ENCODE measurements at places on chromosomes 4 and X.
A peak's percentile ranks its signal among the peaks of the same experiment; 100 is the strongest.

- no peak for DNase-seq
Measured at GRCh38 chr4:62260254-62260653, 1060.1 kb downstream of the ADGRL3 start.

DNA sequence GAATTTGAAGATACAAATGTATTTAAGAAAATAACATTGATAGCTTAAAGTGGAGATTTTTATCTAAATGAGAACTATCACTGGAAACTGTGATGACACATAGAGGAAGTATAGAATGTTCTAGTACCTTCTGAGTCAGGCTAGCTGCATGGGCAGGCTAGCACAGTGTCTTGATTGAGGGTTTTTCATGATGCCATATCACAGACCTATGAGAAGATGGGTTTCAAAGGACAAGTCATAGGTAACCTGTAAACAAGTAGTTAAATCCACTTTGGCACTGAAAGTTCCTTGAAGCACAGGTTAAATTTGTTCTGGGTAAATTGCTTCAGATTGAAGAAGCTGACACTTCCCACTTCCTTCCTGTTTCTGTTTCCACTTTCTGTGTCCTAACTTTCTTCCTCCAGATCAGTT lies 48.2 kb upstream of the CDKN2AIP start:
- no peak for DNase-seq

DNA sequence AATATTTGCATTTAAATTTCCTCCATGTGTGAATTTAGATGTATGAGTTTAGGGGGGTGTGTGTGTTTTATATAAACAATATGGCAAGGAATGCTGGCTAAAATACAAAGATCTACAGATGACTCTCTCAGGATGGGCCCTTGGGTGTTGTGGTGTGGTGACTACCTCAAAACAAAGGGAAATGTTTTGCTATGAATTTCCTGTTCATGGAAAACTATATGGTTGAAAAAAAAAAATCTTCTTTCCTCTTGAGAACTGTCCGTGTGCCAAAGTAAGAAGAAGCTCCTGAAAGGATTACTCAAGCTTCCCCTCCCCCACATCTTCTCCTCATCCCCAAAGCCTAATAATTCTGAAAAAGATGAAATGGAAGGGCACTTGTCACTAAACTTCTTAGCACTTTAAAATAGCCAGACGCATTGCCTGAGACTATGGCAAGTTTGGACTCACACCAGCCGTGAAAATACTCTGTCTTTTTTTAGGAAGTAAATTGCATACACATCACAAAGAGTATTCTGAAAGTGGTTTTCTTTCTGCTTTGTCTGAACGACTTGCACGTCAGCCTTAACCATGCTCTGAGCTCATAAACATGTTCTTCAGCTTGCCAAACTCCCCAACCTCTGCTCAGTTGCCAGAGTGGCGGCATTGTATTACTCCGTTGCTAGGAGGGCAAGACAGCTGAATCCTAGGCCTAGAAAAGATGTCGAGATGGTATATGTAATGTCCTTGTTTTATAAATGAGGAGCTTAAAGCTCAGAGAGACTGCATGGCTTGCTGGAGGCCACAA lies 250.4 kb upstream of the JADE1 start:
- no peak for DNase-seq

- DNase-seq = no peak
Measured at GRCh38 chr4:54365691-54366090, 136.6 kb downstream of the PDGFRA start.

- DNase-seq = no peak
Measured at GRCh38 chr4:177938226-177938625, 496.0 kb upstream of the AGA start.

GRCh38 chrX:108323751-108324150 lies 114.5 kb downstream of the COL4A6 start:
- no peak for DNase-seq

DNA sequence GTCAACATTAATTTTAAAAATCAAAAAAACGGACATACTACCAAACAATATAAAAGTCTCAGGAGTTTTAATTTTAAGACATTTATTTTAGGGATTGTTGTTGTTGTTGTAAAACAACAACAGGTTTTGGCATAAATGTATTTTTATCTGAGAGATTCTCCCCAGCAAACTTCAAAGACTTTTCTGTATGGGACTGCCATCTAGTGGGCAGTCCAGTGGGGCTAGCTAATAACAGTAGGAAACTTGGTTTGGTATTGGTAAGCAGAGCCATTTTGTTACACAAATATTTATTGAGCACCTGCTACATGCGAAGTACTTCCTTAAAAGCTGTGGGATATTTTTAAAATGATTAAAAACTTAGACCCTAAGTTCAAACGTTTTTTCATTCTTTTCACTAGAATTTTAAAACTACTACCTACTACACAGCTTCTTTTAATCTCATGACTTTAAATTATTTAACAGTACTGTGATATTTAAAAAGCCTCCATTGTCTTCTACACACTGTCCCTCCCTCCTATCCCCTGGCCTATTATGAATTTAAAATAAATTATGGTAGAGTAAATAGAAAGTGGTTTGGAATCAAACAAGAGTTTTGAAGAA lies 1028.4 kb upstream of the INTU start:
- DNase-seq = no peak

GRCh38 chrX:41604177-41604576 lies 84.6 kb upstream of the GPR34 start:
- no peak for DNase-seq

DNA sequence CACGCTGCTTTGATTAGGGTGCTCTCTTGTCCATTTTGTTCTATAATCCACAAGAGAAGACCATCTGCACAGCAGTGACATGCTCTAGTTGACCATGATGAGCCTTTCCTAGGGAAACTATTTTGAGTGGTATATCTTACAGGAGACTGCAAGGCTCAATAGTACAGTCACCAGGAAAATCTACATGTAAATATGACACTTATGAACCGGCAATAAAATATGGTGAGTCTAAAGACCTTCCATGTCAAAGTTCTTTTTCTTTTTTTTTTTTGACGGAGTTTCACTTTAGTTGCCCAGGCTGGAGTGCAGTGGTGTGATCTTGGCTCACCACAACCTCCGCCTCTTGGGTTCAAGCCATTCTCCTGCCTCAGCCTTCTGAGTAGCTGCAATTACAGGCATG lies 103.7 kb downstream of the MGST2 start:
- no peak for DNase-seq

DNA sequence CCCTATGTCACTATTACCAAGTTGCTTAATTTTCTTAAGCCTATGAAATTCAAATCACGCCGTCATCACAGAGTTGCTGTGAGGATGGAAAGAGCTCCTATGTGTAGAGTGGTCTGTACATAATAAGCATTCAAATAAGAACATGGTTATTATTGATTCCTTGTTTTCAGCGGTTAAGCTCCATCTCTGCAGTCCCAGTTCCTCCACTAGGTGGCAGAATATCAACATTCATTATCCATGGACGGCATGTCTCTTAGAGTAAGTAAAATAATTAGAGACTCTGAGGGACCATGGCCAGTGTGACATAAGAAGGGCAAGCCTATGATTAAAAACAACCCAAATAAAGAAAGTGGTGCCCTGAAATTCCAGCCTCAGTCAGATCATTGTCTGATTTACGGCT lies 132.5 kb upstream of the NHS start:
- DNase-seq = peak; percentile 29

DNA sequence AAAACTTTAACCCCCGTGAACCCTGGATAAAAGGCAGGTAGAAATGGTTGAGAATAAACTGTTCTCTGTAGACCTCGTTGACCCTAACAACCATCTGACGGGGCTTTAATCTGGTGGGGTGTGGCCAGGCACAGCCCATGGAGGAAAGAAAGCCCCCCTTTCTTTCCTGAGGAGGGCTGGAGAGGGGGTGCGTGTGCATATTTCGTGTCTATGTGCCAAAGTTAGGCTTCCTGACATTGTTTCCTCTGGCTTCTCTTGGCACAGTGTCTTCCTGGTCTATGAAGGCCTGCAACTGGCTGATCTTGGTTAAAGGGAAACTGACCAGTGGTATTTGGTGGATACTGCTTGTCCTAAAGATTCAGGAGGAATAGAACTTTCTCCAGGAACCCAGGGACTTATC lies 97.1 kb downstream of the MGST2 start:
- DNase-seq = no peak

DNA sequence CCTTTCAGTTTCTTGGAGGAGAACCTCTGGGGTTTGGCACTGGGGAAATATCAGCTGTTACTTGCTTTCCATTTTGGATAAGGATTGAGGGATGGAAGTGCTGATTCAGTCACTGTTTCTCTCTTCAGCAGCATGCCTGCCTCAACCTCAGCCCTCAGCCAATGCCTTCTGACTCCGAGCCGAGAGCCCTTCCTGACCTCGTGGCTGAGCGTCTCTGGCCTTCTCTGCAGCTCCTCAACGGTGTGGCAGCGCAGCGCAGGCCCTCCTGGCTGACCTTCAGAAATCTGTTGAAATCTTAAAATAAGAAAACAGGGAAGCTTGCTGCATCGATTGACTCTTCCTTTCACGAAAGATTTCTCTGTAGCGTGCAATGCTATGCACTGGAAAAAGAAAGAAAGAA lies 434.3 kb upstream of the FAT1 start:
- DNase-seq = no peak

GRCh38 chr4:148097801-148098200 lies 344.4 kb downstream of the NR3C2 start:
- DNase-seq = no peak

GRCh38 chr4:185465707-185466106 lies 5.8 kb downstream of the CCDC110 start:
- DNase-seq = no peak

DNA sequence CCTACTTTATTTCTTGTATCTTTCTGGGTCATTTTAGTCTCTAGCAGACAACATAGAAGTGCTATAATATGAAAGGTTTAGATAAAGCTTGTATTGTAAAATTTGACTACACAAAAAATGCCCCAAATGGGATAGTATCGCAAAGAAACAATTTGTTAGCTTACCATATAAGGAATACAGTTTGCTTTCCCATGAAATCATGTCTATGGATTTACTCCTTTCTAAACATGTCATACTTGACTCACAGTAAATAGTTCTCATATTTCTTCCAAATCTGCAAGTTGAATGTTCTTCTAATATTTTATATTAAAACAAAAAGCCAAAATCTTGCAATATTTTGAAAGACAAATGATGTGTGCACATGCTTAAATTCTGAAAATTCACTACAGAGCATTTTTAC lies 103.9 kb downstream of the PPA2 start:
- no peak for DNase-seq

DNA sequence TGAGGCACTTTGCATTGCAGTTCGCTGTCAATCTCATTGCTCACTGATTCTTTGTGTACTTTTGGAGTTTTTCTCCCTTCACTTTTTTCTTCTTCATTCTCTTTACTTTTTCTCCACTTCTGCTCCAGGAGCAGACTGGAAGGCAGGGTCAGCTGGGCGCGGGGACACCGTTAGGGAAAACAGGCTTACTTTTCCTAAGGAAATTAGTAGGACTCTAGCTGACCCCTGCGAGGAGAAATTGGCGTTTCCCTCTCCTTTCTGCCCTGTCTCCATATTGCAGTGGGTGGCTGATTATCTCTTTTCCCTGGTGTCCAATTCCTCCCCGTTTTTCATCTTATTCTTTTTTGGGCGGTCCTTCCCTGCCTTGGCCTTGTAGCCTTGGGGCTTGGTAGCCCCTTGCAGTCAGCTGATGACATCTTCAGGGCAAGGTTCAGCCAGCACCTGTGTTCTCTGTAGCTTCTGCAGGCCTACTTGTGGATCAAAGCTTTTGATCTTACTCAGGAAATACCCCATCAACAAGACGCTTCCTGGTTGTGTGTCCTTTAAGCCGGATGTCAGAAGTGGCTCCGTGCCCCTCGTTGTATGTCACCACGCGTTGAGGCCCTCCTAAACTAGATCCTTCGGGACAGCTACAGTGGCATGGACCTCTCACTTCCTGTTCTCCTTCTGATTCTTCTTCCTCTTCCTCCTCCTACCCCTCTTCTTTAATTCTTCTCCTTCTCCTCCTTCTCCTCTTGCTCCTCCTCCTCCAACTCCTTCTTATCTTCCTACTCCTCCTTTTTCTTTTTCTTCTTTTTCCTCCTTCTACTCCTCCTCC lies 36.1 kb downstream of the NBDY start:
- DNase-seq = no peak

DNA sequence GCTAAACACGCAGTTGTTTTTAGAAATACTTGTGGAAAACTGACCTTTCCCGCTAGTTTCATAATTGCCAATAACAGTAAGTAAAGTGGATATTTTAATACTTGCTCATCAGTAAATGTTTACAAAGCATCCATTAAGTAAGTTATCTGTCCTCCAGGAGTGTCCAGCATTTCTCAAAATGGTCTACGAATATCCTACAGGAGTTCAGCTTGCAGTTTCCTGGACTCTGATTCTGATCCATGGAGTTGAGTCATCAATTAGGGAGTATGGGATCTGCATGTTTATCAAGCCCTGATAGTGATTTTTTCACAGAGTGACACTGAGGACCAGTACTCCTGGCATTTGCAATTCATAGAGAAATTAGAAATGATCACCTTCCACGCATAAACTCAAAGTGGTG lies 325.2 kb upstream of the AADAT start:
- no peak for DNase-seq

DNA sequence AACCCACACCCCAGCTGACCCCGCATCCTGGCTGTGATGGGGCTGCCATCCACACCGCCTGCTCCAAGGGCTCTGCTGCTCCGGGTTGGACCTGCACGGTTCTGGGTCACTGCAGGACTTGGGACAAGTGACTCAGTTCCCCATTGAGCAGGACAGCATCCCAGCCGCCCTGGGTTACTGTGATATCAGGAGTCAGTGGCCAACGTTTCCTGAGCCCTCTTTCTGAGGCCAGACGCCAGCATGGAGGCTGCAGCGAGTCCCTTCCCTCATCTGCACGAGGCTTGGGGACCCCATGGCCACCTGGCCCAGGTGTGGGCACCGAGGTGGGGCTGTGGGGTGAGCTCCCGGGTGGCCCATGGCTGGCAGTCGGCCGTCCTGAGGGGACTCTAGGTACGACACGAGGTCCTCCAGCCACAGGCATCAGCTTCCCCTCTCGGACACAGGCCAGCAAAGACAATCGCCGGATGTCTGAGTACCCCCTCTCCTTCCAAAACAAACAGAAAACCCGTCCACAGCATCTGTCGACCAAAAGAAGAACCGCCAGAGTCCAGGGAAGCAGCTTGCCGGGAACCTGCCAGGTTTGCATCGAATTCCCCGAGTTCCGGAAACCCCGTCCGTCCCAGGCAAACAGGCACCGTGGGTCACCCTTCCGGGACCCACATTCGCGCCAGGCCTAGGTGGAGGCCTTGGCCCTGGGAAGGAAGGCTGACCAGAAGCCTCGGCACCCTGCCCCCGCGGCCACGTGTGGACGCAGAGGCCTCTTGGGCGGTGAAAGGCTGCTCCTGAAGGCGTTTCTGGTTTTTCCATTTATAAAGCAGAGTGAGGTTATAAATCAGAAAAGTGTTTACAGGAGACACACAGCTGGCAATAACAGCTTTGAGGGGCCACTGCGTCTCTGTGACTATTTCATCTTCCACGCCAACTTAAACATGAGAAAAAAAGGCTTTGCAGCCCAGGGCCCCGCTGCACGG lies 136.0 kb downstream of the FAM53A start:
- no peak for DNase-seq

- DNase-seq = no peak
Measured at GRCh38 chr4:111992351-111993168, 152.7 kb upstream of the FAM241A start.

- DNase-seq = no peak
Measured at GRCh38 chr4:27000820-27001219, 140.2 kb downstream of the STIM2 start.

- no peak for DNase-seq
Measured at GRCh38 chr4:54224996-54225597, 4.0 kb upstream of the PDGFRA start.
